ENCODE measurements at places on chromosomes 5 and 9. TPM values are rescaled to one million over a fixed set of nuclear protein-coding genes. Genes with fewer than 3 reads are reported as not detected.

- no peak overlapping the region for H3K4me3 ChIP-seq
- H3K27ac ChIP-seq, result no peak overlapping the region
- H3K36me3 ChIP-seq, result no peaks in the 10 kb centered on the region
Measured at GRCh38 chr5:54834121-54834842, 151.1 kb downstream of the ESM1 start.

DNA sequence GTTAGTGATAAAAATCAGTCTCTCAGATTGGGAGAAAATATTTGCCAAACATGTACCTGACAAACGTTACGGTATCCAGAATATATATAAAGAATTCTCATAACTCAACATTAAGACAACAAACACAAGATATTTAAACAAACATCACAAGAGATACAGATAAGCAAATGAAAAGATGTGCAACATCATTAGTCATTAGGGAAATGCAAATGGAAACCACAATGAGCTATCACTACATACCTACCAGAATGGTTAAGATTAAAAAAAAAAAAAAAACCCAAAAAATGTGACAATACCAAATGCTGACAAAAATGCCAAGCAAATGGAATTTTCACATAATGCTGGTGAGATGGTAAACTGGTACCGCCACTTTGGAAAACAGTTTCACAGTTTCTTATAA lies 15.4 kb downstream of the CERT1 start:
- H3K4me1 ChIP-seq, result peaks cover 3% of the 10 kb centered on the region
- no peak overlapping the region for H3K27ac ChIP-seq
- H3K4me3 ChIP-seq, result no peak overlapping the region
- H3K27me3 ChIP-seq, result no peaks in the 10 kb centered on the region
- peaks cover 61% of the 10 kb centered on the region for H3K36me3 ChIP-seq

- no peak overlapping the region for H3K4me3 ChIP-seq
- H3K4me1 ChIP-seq, result no peaks in the 10 kb centered on the region
- H3K27ac ChIP-seq, result no peak overlapping the region
- no peaks in the 10 kb centered on the region for H3K36me3 ChIP-seq
- DNase-seq, result no peak
Measured at GRCh38 chr9:115596746-115597080, 478.8 kb upstream of the TNC start.

The SHC3 gene
- not detected for total RNA-seq

The TAF11L10 gene
- total RNA-seq, result not detected

The CREBRF gene
- total RNA-seq, result 39.3 TPM

The GNPDA1 gene
- total RNA-seq, result 38.2 TPM
